Nasal cavity respiratory epithelium epithelial cell of viscerocranial mucosa (primary cell): ENCODE measurements at places on chromosomes 3 and 15. TPM values are rescaled to one million over a fixed set of nuclear protein-coding genes. Genes with fewer than 3 reads are reported as not detected.

NPAP1 gene
- total RNA-seq = under 0.01 TPM in 1 of 2 replicates, not detected in the other

RARRES1 gene
- total RNA-seq = 1.4 TPM in 1 of 2 replicates, not detected in the other

SNTN gene
- not detected in 2 replicates for total RNA-seq

GOLGA8J gene
- total RNA-seq = not detected in 2 replicates

HOMER2 gene
- 39.0 and 99.1 TPM in 2 replicates for total RNA-seq

PCOLCE2 gene
- total RNA-seq = 2.4 and 6.3 TPM in 2 replicates

CRELD1 gene
- 27.3 and 36.0 TPM in 2 replicates for total RNA-seq

SIDT1 gene
- 0.34 and 2.3 TPM in 2 replicates for total RNA-seq

FRMD5 gene
- 2.7 and 2.8 TPM in 2 replicates for total RNA-seq

RMDN3 gene
- total RNA-seq = 22.2 and 27.6 TPM in 2 replicates

VWA5B2 gene
- not detected in 2 replicates for total RNA-seq

HYAL3 gene
- 8.4 and 8.5 TPM in 2 replicates for total RNA-seq
